ENCODE measurements at places on chromosomes 4 and X.

DNA sequence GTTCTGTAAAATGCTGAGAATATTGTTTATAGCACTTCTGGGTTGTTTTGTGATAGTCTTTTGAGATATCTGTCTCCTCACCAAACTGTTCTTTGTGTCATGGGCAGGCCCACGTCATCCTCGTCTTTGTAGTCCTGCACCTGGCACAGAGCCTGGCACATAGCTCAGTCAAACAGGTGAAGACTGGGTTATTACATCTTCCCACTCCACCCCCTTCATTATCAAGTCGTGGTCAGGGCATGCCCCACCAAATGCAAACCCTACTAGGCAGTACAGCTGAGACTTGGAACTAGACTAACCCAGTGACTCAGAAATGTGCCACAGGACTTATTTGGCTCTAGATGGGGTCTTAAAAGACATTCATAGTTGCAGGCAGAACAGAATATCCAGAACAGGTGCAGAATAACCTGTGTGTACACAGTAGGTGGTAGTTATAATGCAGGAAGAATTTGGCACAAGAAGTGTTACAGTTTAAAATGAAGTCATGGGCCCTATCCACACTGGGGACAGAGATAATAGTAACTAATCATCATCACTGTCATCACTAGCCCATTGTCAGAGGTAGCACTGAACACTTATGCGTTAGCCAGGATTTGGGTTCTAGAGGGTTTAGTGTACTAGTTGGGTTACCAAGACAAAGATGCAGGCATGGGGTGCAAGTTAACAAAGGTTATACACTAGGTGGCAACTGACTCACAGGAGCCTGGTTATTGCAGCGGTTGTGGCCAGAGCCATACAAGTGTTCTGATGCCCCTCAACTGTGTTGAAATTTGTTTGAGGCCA is 74.9 kb downstream of the TBL1X start:
- no peak for DNase-seq
- H3K27me3 ChIP-seq, result no peaks in the 10 kb centered on the region
- no peaks in the 10 kb centered on the region for H3K4me1 ChIP-seq
- H3K36me3 ChIP-seq, result no peaks in the 10 kb centered on the region

GRCh38 chr4:87916626-87917025 is 58.9 kb upstream of the SPP1 start:
- no peak overlapping the region for H3K4me3 ChIP-seq
- no peak overlapping the region for H3K27ac ChIP-seq
- H3K4me1 ChIP-seq, result peaks cover 5% of the 10 kb centered on the region
- H3K36me3 ChIP-seq, result no peaks in the 10 kb centered on the region
- no peaks in the 10 kb centered on the region for H3K27me3 ChIP-seq
- no peak for DNase-seq

- H3K36me3 ChIP-seq, result no peaks in the 10 kb centered on the region
- H3K4me3 ChIP-seq, result no peak overlapping the region
- no peaks in the 10 kb centered on the region for H3K4me1 ChIP-seq
- H3K27me3 ChIP-seq, result no peaks in the 10 kb centered on the region
- H3K27ac ChIP-seq, result no peak overlapping the region
Observed at GRCh38 chrX:148854306-148854705, 353.9 kb downstream of the AFF2 start.

GRCh38 chr4:90240333-90240732 is 113.1 kb downstream of the CCSER1 start:
- H3K4me3 ChIP-seq, result no peak overlapping the region
- H3K36me3 ChIP-seq, result no peaks in the 10 kb centered on the region
- H3K4me1 ChIP-seq, result no peaks in the 10 kb centered on the region
- DNase-seq, result no peak

- no peak for DNase-seq
- H3K27ac ChIP-seq, result no peak overlapping the region
- no peaks in the 10 kb centered on the region for H3K4me1 ChIP-seq
- no peaks in the 10 kb centered on the region for H3K36me3 ChIP-seq
Observed at GRCh38 chrX:123738378-123738940, 5.6 kb upstream of the THOC2 start.

- DNase-seq, result no peak
- no peak overlapping the region for H3K4me3 ChIP-seq
- no peaks in the 10 kb centered on the region for H3K36me3 ChIP-seq
- H3K4me1 ChIP-seq, result no peaks in the 10 kb centered on the region
- H3K27me3 ChIP-seq, result peaks cover 5% of the 10 kb centered on the region
Observed at GRCh38 chr4:74536557-74536956, 91.6 kb downstream of the AREG start.

DNA sequence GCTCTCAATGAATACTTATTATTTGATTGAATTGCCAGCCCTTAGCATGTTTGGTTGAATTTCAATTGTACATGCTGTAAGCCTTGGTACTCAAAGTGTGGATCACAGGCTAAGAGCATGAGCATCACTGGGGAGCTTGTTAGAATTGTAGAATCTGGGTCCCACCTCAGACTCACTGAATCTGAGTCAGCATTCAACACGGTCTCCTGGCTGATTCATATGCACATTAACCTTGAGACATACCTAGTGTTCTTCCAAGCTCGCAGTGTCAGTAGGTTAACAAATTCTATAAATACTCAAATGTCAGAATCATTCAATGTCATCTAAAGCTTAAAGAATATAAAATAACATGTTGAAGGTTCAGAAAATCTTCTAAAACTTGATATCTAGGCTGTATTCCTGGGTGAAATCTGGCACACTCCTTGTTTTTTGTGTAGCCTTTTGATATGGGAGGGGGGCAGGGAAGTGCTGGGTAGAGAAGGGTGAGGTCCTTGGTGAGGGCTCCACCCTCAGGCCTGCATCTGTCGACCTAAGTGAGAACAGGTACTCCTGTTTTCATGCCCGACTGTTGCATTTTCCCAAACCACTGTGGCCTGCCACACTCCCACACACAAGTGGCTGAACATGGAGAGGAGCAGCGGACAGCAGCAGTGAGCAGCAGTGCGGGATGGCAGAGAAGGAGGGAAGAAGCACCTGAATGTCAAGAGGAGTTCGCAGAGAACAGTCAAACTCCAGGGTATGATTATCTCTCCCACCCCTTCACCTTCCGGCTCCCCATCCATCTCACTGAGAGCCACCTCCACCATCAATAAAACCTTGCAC is 529.6 kb upstream of the IGFBP7 start:
- H3K4me3 ChIP-seq, result no peak overlapping the region
- no peaks in the 10 kb centered on the region for H3K27me3 ChIP-seq
- no peaks in the 10 kb centered on the region for H3K36me3 ChIP-seq
- no peak overlapping the region for H3K27ac ChIP-seq

DNA sequence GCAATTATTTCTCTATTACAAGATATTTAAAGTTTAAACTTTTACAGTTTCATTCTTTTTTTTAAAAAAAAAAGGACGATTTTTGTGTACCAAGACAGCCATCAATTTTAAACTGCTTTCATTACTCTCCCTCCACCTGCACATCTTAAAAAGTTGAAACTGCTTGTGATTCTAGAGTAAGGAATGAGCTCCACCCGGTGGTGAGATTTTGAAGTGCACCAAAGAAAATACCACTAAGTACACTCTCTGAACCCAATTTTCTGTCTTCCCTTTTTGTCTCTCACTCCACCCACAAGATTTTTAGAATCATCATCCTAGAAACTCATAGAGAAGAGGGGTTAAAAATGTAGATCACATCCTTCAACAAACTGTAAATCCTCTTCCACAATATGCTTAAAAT is 91.3 kb upstream of the WDR44 start:
- H3K36me3 ChIP-seq, result no peaks in the 10 kb centered on the region
- no peak overlapping the region for H3K4me3 ChIP-seq
- H3K4me1 ChIP-seq, result no peaks in the 10 kb centered on the region
- H3K27me3 ChIP-seq, result no peaks in the 10 kb centered on the region

DNA sequence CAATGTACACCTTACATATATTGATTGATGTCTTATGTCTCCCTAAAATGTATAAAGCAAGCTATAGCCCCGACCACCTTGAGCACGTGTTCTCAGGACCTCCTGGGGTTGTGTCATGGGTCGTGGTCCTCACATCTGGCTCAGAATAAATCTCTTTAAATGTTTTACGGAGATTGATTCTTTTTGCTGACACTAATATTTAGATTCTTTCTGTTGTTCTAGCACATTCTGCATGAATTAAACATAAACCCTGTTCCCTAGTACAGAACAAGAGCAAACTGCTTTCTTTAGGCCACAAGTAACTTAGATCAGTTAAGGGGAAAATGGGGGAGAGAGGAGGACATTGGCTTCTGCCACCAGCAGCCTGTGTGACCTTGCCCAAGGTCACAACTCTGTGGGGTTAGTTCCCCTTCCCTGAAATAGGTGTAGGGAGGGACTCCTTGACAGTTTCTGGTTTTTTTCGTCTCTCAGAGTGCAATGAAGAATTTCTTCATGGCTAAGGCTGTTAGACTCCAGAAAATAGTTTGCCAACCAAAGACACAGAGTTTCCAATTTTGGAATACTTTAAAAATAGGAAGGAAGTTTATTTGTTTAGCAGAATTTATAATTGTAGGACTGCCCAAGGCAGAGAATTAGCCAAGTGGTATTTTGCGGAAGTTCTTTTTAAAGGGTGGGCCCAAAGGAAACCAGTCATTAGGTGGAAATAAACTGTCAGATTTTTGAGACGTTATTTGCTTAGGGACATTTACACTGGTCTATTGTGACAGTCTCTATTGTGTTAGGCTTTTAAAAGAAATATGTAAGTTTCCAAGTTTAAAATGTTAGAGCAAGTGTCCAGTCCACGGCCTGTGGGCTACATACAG is 29.4 kb downstream of the PTTG2 start:
- no peaks in the 10 kb centered on the region for H3K36me3 ChIP-seq
- DNase-seq, result no peak
- H3K4me1 ChIP-seq, result peaks cover 47% of the 10 kb centered on the region
- no peaks in the 10 kb centered on the region for H3K27me3 ChIP-seq
- H3K27ac ChIP-seq, result peak overlapping the region; percentile 82
- no peak overlapping the region for H3K4me3 ChIP-seq

DNA sequence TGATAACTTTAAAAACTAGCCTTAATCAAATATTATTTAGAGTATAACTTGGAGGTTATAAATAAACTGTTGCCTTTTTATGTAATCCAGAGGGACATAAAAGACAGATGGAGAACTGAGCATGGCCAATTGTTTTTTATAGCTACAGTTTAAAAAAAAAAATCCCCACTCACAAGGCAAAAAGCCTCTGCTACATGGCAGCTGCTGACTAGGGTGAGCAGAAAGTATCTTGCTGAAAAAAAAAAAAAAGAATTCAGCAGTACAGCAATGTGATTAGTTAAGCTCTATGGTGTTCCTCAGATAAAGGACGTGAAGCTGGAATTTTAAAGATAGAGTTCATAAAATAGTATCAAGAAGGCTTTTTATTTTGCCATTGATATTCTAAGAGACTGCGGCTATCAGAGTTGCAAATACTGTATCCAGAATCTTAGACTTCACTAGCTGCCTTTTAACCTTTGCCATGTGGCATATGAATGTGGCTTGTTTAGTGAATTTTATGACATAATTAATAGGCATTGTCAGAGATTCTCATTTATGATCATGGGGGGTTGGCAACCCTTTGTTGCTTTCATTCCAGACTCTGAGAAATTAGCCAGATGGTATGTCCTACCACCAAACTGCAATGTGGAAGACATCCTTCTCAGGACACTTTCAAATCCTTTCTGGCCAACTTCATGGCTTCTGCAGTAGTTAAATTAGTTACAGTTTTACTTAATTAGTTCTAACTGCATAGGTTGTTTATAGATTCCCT is 498.0 kb downstream of the STPG2 start:
- no peak overlapping the region for H3K27ac ChIP-seq
- no peaks in the 10 kb centered on the region for H3K4me1 ChIP-seq
- no peaks in the 10 kb centered on the region for H3K27me3 ChIP-seq
- no peaks in the 10 kb centered on the region for H3K36me3 ChIP-seq
- H3K4me3 ChIP-seq, result no peak overlapping the region
- DNase-seq, result no peak

DNA sequence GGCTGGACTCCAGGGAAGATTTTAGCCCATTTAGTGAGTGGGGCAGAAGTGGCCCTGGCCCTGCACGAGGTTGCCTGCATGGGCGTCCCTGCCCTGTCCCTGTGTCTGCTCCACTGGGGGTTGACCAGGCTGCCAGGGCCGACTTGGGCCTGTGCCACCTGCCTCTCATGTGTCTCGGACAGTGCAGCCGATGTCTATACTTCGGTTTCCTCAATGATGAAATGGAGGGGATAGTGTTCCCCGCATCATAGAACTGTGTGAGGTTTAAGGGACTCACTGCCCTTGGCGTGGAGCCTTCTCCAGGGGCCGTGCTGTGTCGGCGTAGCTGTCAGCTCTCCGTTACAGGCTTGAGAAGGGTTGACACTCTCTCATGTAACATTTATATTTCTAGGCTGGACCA is 27.0 kb upstream of the MSANTD1 start:
- H3K36me3 ChIP-seq, result peaks cover 3% of the 10 kb centered on the region
- no peak overlapping the region for H3K4me3 ChIP-seq
- peaks cover 13% of the 10 kb centered on the region for H3K4me1 ChIP-seq
- no peak overlapping the region for H3K27ac ChIP-seq

All from heart right ventricle (tissue), 16 donors.